Stimulated activated CD8-positive, alpha-beta memory T cell treated with anti-CD3 and anti-CD28 coated beads, Interleukin-4, amount 100 ng/mL, for 1 hour (primary cell): ENCODE measurements at places on chromosomes 11 and 22.

DNA sequence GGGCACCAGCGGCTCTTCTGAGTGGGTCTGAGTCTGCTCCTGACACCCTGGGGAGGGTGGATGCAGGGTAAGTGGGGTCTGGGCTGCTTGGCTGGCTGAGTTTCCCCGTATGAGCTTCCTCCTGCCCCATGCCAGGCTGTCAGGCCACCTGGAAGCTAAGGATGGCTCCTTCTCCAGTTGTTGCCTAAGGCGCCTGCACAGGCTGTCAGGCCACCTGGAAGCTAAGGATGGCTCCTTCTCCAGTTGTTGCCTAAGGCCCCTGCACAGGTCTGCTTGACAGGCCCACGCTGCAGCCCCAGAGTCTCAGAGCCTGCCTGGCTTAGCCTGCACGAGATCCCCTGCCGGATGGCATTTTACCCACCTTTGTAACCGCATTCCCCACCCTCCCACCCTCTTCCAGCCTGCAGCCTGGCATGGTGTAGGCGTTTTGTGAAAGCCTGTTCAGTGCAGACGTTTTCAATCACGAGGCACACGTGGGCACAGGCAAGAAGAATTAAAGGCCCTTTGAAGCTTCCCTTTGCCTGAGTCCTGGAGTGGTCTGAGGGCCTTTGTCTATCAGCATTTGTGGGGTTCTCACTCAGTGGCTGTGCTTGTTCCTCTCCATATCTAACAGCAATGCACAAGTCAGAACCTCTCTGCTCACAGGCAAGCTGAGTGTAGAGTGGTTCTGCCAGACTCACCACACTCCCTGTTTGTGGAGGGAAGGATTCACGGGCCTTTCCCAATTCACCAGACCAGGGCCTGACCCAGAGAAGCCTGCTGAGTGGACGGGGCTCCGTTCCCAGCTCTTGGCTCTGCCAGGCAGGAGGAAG lies 40.2 kb upstream of the B3GAT1 start:
- no peak for DNase-seq

DNA sequence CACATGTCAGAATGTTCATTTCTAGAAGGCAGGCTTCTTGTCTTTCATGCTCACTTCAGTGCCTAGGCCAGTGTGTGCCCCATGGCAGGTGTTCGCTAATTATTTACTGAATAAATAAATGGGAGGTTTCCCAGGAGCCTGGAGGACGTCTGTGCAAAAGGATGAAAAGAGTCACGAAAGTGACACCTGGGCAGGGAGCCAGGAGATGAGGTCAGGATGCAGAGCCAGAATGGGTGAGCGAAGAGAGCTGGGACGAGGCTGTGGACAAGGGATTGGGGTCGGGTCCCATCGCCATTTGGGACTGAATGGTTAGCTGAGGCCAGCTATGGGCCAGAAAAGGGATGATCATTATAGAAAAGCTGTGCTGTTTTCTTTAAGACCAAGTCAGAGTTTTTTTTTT lies 560.4 kb downstream of the TBC1D22A start:
- DNase-seq = no peak

DNA sequence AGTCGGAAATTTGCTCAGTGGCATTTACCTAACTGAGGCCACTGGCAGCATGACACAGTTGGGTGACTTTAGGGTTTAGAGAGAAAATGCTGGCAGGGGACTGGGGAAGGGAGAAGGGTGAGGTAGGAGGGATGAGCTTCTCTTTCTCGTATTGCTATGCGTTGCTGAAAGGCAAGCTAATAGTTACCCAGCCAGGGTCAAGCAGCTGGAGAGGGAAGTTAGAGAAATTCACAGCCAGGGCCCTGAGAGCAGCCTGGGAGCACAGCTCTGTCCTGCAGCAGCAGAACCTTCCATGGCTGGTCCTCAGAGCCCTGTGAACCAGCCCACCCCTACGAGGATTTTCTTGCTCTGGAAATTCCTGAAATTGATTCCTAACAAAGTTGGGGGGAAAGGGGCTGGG lies 679.6 kb downstream of the NTM start:
- no peak for DNase-seq

DNA sequence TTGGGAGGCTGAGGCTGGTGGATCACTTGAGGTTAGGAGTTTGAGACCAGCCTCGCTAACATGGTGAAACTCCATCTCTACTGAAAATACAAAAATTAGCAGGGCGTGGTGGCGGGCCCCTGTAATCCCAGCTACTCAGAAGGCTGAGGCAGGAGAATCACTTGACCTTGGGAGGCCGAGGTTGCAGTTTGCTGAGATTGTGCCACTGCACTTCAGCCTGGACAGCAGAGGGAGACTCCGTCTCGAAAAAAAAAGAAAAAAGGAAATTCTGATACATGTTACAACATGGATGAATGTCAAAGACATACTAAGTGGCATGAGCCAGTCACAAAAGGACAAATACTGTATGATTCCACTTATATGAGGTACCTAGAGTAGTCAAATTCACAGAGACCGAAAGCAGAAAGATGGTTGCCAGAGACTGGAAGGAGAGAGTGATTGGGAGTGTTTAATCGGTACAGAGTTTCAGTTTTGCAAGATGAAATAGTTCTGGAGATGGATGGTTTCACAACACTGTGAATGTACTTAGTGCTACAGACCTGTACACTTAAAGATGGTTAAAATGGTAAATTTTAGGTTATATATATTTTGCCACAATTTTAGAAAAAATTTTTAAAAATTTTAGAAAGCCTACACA lies 92.3 kb downstream of the BLID start:
- no peak for DNase-seq

- DNase-seq = no peak
These were observed 26.6 kb downstream of the SC5D start for GRCh38 chr11:121318848-121319834.
